ENCODE measurements at places on chromosomes 12 and 14.

DNA sequence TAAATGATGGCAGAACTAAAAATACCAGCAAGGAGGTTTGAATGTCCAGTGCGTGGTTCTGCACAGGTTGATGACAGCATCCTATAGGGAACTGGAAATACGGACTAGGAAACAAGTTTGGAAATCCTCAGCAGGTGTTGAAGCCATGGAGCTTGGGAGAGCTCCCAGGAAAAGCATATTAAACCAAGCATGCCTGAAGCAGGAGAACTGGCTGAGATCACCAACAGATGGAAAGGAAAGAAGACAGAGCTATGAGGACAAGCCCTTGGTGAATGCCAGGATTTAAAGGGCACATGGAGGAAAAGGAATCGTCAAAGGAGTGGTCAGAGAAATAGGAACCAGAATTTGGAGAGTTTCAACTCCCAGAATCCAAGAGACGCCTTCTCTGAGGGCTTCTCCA lies 21.2 kb upstream of the ELK3 start:
- no peak for DNase-seq

GRCh38 chr12:72453550-72453949 lies 181.4 kb downstream of the TRHDE start:
- no peak for DNase-seq

DNA sequence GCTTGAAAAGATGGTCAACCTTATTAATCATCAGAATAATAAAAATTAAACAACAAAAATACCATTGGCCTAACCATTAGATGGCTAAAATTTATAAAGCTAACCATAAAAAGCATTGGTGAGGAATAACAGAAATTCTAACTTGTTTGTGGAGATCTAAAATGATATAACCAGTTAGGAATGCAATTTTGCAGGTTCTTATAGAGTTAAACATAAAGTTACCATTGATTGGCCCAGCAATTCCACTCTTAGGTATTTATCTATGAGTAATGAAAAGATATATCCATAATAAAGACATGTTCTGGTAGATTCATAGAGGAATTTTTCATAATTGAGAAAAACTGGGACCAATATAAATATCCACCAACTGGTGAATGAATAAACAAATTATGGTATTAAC lies 1098.6 kb downstream of the FSCB start:
- no peak for DNase-seq

GRCh38 chr12:24679126-24679525 lies 269.8 kb downstream of the BCAT1 start:
- no peak for DNase-seq

GRCh38 chr12:100234591-100235304 lies 32.1 kb downstream of the DEPDC4 start:
- DNase-seq: peak; percentile 22
